ENCODE measurements at places on chromosomes 12 and 14. TPM values are rescaled to one million over a fixed set of nuclear protein-coding genes. Genes with fewer than 3 reads are reported as not detected.

The SDS gene
- not detected for total RNA-seq

The LTBR gene
- total RNA-seq, result 4.4 TPM

The LRRC10 gene
- total RNA-seq, result not detected

The TAS2R8 gene
- not detected for total RNA-seq

The SERPINA5 gene
- total RNA-seq, result not detected

The CCDC92 gene
- total RNA-seq, result 39.1 TPM

- DNase-seq, result no peak
These were observed 339.8 kb downstream of the EMP1 start for GRCh38 chr12:13536219-13536910.

- DNase-seq, result no peak
These were observed 834 bp downstream of the COCH start for GRCh38 chr14:30874999-30875787.

GRCh38 chr12:114406316-114406983 lies 506 bp upstream of the TBX5 start:
- DNase-seq, result no peak

GRCh38 chr14:33103489-33103888 lies 164.8 kb downstream of the NPAS3 start:
- DNase-seq, result no peak

DNA sequence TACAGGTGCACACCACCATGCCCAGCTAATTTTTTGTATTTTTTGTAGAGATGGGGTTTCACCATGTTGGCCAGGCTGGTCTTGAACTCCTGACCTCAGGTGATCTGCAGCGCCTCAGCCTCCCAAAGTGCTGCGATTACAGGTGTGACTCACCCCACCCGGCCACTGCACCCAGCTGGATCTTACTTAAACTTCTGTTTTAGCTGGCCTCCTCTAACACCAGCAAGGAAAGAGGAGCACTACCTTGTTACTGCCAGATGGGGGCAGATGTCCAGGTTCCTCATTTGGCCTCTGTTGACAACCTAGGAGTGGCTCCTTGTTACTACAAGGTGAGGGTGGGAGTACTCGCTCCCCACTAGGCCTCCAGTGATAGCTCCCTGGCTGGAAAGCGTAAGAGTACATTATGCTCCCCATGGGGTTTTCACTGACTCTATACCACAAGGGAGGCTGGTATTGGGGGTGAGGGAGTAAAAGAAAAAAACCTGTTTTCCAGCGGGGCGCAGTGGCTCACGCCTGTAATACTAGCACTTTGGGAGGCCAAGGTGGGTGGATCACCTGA lies 13.2 kb upstream of the ARF6 start:
- DNase-seq, result no peak

All from natural killer cell (primary cell).